ENCODE measurements at places on chromosomes 5 and 9.
A peak's percentile ranks its signal among the peaks of the same experiment; 100 is the strongest.

DNA sequence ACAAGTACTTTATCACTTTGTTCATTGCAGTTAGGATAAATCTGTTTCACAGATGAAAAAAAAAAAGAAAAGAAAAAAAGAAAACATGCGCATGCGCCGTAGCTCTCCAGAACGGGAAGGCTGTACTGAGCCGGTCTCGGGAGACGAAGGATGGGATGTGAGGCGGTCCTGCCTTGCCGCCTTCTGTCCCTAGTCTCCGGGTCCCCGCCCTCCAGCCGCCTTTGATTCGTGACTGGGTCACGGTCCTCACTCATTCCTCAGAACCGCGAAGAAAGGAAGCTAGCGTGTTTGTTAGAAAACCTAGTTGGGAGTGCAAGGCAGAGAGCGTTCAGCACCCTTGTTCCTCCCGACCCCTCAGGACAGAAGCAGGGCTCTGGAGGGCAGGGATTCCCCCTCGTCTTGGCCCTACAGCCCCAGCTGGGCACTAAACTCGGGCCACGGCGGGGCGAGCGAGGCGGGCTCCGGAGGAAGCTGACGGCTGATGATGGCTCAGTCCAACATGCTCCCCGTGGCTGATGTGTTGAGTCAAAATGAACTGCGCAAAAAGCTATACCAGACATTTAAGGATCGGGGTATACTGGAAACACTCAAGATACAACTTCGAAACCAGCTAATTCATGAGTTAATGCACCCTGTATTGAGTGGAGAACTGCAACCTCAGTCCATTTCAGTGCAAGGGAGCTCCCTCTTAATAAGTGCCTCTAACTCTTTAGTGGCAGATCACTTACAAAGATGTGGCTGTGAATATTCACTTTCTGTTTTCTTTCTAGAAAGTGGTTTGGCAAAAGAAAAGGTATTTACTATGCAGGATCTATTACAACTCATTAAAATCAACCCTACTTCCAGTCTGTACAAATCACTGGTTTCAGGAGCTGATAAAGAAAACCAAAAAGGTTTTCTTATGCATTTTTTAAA is 40.0 kb downstream of the CPLANE1 start:
- peak; percentile 28 for DNase-seq

GRCh38 chr5:106136061-106136460 is 1534.7 kb downstream of the EFNA5 start:
- no peak for DNase-seq

DNA sequence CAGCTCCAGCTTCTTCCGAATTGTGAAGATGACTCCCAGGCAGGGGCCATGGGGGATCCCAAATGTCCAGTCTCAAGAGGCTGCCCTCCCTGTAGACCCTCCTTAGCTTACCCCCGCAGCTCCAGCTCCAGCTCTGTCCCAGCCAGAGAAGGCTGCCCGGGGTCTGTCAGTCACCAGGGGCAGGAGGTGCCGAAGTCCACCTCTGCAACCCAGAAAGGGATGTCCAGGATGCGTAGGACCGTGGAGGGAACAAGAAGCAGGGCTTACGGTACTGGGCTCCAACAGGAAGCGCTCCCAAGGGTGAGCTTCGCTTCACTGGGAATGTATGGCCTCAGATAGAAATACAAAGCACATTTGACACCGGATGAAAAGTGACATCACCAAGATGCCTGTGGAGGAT is 6.0 kb downstream of the IPPK start:
- no peak for DNase-seq

DNA sequence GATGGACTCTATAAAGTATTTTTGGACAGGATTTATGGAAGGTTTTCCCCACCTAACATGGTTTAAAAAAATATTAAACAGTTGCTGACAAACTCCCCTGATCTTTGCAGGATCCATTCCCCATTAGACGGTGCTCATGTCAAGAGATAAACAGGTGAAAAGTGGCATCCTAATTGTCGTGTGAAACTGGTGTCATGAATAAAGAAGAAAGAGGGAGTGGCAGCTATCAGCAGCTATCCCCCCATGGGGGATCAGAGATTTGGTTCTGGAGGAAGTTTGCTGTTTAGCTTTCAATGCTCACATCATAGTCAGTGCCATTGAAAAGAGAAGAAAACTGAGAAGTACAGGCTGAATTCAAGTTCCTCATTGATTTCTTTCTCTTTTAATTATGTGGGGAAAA is 329.3 kb upstream of the BRINP1 start:
- DNase-seq, result no peak

DNA sequence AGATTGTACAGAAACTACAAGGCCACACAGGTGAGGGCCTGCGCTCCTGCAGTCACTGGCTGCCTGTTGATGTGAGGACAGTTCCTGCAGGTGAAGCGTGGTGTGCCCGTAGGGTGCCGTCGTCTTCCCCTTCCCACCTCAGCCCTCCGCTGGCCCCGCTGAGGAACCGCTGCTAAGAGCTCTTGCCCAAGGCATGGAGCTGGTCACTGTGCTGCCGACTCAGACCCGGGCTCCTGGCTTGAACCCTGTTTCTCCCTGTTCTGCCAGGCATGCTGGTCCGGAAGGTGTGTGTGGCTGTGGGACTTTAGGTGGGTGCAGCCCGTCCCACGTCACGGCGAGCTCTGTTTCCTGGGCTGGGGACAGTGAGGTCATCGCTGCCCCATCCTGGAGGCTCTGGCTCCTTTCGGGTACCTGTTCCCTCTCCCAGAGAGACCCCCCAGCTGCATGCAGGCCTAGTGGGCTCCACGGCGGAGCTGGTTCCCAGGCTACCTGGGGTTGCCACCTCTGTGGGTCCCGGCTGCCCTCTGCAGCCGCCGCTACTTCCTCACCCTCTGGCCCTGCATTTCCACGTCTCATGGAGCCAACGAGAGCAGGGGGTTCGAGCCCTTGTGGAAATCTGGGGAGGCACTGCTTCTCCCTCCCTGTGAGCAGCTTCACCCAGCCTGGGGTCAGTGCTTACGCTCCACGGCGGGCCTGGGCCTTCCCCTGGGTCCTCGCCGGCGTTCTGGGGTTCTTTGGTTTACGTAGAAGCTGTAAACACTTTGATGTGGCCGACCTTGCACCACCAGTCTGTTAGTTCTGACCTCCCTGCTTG is 7.6 kb downstream of the RNU6ATAC start:
- no peak for DNase-seq

DNA sequence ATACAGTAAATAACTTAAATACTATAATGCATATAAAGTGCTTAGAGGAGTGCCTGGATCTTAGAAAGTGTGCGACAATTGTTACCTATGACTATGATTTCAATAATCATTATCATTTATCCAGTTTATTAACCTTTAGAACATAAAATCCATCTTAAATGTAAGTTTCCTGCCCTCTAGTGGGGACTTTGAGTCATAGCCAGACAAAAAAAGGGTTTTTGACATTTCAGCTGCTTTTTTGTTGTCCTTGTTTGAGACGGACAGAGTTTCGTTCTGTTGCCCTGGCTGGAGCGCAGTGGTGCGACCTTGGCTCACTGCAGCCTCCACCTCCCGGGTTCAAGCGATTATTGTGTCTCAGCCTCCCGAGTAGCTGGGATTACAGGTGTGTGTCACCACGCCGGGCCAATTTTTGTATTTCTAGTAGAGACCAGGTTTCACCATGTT is 9.7 kb upstream of the C9orf152 start:
- DNase-seq, result peak; percentile 69

GRCh38 chr9:4927043-4927471 is 58.0 kb upstream of the JAK2 start:
- no peak for DNase-seq

DNA sequence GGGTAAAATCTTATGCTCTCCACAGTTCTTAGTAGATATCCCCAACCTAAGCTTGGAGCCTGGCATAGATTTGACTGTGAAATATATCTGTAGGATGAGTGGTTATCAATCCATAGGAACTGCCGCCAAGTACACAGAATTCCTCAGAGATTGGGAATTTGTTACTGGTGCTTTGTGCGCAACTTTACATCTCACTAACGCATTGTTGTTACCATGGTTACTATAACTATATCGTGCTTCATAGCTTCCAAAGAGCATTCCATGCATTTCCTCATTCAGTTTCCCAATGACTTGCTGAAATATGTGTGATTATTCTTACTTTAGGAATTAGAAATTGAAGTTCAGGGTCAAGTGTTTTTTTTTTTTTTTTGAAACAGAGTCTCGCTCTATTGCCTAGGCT is 9.5 kb upstream of the GGTA1 start:
- DNase-seq, result no peak

- no peak for DNase-seq
These were observed 23.9 kb downstream of the FGF10 start for GRCh38 chr5:44365345-44365744.

- no peak for DNase-seq
These were observed 2.5 kb downstream of the LRRC26 start for GRCh38 chr9:137167277-137167746.

- DNase-seq, result no peak
These were observed 882.3 kb upstream of the SEMA6A start for GRCh38 chr5:117456866-117457470.

DNA sequence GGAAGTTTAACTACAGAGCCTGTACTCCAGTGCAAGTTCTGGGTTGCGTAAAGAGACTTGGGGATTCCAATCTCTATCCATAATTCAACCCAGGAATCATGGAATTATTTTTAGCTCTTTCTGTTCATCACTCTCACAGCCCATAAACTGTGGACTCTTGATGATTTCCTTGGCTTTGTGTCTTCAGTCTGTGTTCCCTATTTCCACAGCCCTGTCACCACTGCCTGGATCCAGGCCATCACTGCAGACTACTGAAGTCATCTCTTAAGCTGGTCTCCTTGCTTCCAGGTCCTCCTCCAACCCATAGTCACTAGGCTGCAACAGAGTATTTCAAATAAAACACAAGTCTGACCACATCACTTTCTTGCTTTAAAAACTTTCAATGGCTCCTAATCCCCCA is 211.7 kb downstream of the PLK2 start:
- DNase-seq, result no peak

GRCh38 chr9:134319306-134320125 is 6.7 kb upstream of the RXRA start:
- DNase-seq, result no peak

DNA sequence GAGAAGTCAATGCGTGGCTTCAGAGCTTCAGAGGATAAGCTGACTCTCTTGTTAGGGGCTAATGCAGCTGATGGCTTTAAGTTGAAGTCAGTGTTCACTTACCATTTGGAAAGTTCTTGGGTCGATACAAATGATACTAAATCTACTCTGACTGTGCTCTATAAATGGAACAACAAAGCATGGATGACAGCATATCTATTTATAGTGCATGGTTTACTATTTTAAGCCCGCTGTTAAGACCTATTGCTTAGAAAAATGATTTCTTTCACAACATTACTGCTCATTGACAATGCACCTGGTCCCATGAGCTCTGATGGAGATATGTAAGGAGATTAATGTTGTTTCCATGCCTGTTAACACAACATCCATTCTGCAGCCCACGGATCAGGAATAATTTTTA is 435.7 kb downstream of the MAT2B start:
- no peak for DNase-seq
